ENCODE measurements at places on chromosomes 4 and X.

- DNase-seq = no peak
Observed at GRCh38 chr4:83929550-83929949, 393.6 kb downstream of the GPAT3 start.

GRCh38 chr4:19494961-19495360 lies 756.7 kb upstream of the SLIT2 start:
- DNase-seq = no peak

GRCh38 chr4:11469650-11470437 lies 41.1 kb upstream of the HS3ST1 start:
- no peak for DNase-seq

DNA sequence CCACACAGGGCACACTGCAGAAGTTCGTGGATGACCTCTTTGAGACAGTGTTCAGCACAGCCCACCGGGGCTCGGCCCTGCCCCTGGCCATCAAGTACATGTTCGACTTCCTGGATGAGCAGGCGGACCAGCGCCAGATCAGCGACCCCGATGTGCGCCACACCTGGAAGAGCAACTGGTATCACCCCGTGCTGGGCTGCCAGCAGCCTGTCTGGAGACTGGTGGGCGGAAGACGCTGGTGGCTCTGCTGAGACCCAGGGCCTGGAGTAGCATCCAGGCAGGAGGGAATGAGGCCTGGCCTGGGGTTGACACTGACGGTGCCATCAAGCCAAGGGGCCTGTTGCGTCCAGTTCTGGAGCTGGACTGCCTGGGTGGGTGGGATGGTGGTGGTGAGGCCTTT lies 8.6 kb downstream of the LAGE3 start:
- no peak for DNase-seq

DNA sequence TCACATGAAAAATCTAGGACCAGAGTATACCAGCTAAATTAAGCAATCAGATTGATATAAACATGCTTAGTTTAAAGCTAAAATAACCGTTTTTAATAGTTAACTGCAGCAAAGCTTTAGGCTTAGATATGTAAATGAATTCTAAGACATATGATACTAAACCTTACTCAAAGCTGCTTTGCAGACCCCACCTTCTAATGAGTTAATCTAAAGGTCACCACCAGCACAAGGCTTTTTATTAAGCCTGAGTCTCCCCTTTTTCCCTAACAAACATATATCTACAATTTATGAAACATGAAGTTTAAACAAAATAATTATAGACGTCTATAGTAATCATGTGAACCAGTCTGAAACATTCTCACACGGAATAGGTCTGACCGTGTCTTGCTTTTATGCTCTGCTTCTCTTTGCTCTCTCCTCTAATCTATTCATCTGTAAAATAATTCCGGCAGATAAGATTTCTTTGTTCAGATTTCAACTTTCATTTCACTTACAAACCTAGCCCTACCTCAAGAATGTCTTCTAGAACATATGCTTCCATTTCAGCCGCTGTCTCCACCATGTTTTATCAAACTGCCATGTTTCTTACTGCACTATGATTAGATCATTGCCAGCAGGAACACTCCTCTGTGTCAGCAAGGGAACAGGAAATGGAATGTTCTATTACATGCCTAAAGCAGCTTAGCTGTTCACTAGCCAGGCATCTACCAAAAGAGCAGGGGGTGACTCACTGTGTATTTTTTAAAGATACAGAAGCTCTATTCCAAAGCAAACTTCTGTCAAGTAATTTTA lies 35.9 kb downstream of the ANKRD17 start:
- DNase-seq = peak; percentile 30

DNA sequence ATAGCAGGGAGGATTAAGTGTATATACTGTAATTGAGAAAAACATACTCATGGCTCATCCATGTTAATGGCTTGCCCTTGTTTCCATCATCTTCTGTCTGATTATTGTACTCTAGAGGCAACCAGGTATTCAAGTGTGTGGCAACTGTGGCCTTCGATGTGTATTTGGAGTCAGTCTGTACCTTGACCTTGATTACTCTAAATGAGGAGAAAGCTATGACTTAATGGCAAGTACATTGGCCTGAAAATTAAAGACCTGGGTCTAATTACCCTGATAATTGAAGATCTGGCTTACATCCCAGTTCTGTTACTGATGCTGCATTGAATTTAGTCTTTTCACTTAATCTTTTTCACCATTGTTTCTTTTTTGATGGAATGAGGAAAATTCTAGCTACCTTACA lies 409.2 kb downstream of the CCSER1 start:
- DNase-seq = no peak

DNA sequence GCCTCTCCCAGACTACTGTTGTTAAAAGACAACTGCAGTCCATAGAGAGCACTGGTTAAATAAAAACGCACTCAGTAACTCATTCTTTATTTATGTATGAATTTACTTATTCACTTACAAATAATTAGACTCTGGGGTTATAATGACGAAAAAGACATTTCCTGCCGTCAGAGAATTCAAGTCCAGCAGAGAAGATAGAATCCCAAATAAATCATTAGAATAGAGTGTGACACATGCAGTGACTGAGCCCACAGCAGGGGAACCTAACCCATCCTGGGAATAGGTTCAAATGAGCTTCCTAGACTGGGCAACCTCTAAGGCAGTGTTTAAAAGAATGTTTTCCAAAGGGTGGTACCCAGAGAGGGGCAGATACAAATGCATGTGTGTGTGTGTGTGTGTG lies 53.9 kb downstream of the FGFBP1 start:
- DNase-seq = no peak

DNA sequence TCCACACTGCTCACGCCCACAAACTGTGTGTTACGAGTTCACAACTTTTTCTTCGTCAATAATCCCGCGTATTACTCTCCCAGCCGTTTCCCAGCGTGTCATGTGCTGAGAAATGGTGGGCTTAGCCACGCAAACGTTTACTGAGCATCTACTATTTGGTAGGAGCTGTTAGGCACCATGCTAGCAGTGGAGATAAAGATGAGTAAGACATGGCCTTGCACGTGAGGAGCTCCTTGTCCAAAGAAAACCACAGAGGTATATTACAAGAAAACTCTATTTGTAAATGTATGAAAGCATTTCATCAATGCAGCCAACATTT lies 821 bp upstream of the TMEM128 start:
- no peak for DNase-seq

DNA sequence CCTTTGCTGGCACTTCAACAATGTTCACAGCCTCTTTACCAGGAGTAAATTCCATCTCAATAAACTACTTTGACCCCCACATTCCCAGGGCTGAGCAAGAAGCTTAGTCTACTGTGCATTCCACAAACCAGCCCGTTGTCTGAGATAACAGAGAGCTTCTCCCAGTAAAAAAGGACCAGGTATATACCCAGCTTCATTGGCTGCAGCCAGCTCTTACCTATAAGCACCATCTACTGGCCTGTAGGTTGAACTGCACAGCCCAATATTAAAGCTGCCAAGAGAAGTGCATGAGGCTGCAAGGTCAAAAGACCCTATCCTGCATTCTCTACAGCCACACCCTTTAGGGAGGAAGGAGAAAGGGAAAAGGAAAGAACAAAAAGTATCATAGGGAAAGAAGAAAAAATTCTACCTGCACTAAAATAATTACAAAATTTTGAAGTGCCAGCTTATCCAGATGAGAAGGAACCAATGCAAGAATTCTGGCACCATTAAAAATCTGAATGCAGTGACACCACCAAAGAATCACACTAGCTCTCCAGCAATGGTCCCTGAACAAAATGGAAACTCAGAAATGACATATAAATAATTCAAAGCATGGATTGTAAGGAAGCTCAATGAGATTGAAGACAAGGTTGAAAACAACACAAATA lies 45.7 kb upstream of the INTU start:
- no peak for DNase-seq

DNA sequence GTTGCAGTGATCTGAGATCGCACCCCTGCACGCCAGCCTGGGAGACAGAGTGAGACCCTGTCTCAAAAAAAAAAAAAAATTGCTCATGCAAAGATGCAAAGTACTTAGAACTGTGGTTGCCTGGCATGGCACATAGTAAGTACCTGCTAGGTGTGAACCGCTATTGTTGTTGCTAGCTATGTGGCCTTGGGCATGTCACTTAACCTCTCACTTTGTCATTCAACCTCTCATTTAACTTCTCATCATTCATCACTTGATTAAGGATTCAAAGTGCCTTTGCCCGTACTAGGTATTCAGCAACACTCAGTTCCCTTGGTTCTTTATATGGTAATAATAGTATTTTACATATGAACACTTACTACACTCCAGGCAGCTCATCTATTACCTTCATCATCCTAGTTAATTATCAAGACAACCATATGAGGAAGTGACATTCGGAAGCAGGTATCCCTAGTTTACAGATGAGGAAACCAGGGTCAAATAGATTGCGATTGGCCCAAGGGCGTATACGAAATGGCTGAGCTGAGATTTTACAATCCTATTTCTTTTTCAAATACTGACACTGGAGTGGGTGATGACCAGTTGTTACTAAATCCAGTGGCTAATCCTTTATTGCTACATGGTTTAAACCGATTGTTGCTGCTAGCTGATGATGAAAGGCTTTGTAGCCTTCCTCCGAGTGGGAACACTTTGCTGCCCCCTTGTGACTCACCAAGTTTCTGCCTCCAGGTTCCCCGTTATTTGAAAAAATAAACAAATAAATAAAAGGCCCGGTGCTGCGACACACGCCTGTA lies 28.8 kb upstream of the SOWAHD start:
- peak; percentile 11 for DNase-seq

Measured in hypothalamus (tissue), 51 donors.